ENCODE measurements at places on chromosomes 12 and 14. TPM values are rescaled to one million over a fixed set of nuclear protein-coding genes. Genes with fewer than 3 reads are reported as not detected.

Gene KRT6C
- total RNA-seq = not detected

Gene BDKRB1
- not detected for total RNA-seq

Gene KIF26A
- 9.5 TPM for total RNA-seq

Gene ANKRD33
- total RNA-seq = 0.95 TPM

Gene MFAP5
- not detected for total RNA-seq

Gene CD163
- total RNA-seq = not detected

Gene PRB2
- total RNA-seq = not detected

Gene ACSM4
- total RNA-seq = not detected

Gene SERPINA10
- total RNA-seq = not detected

Gene NOVA1
- total RNA-seq = 3.3 TPM

Gene MORN3
- 0.73 TPM for total RNA-seq

Gene LRFN5
- total RNA-seq = not detected

Gene MIPOL1
- 31.3 TPM for total RNA-seq

Gene SDR9C7
- total RNA-seq = not detected

Gene RBMS2
- 103 TPM for total RNA-seq

Gene MEG3
- total RNA-seq = 227 TPM

Gene YY1
- total RNA-seq = 71.0 TPM

Gene DEPDC4
- total RNA-seq = 0.44 TPM

Gene CLEC4C
- not detected for total RNA-seq

Gene NDUFA12
- 140 TPM for total RNA-seq

Gene POTEM
- not detected for total RNA-seq

Gene REC8
- total RNA-seq = 29.6 TPM

Gene ZNF839
- total RNA-seq = 12.5 TPM

Gene HOTAIR
- total RNA-seq = not detected

Gene DPPA3
- total RNA-seq = not detected
